ENCODE measurements at places on chromosomes 5 and 9. TPM values are rescaled to one million over a fixed set of nuclear protein-coding genes. Genes with fewer than 3 reads are reported as not detected.

The IFNA16 gene
- not detected for total RNA-seq

The RLN1 gene
- 0.26 TPM for total RNA-seq

The GTF3C4 gene
- total RNA-seq, result 9.7 TPM

The FRMD3 gene
- total RNA-seq, result 0.51 TPM

The SPOCK1 gene
- 8.2 TPM for total RNA-seq

Measured in bronchial epithelial cell (primary cell).